Effector memory CD4-positive, alpha-beta T cell (primary cell): ENCODE measurements at places on chromosomes 5 and 9.

GRCh38 chr5:171387345-171387969 lies at the start of gene NPM1:
Gene NPM1, plus strand, starts transcription at chr5:171387849. Its CDS starts 100 bp downstream, at chr5:171387949.
- H3K36me3 ChIP-seq = peaks cover under 1% of the 10 kb centered on the region
- H3K4me1 ChIP-seq = peaks cover 15% of the 10 kb centered on the region
- peak; percentile 96 for DNase-seq
- peak within 1 kb of the TSS; percentile 84 for H3K27ac ChIP-seq
- H3K4me3 ChIP-seq = peak within 1 kb of the TSS; percentile 76

- DNase-seq = no peak
- no peak overlapping the region for H3K4me3 ChIP-seq
- H3K36me3 ChIP-seq = no peaks in the 10 kb centered on the region
- no peak overlapping the region for H3K27ac ChIP-seq
- H3K27me3 ChIP-seq = no peaks in the 10 kb centered on the region
- no peaks in the 10 kb centered on the region for H3K4me1 ChIP-seq
These were observed 98.4 kb upstream of the GNAQ start for GRCh38 chr9:78130004-78130403.

- H3K36me3 ChIP-seq = no peaks in the 10 kb centered on the region
- no peaks in the 10 kb centered on the region for H3K4me1 ChIP-seq
- no peak overlapping the region for H3K4me3 ChIP-seq
- H3K27ac ChIP-seq = no peak overlapping the region
- DNase-seq = no peak
These were observed 31.7 kb upstream of the IRX2 start for GRCh38 chr5:2783223-2783622.

DNA sequence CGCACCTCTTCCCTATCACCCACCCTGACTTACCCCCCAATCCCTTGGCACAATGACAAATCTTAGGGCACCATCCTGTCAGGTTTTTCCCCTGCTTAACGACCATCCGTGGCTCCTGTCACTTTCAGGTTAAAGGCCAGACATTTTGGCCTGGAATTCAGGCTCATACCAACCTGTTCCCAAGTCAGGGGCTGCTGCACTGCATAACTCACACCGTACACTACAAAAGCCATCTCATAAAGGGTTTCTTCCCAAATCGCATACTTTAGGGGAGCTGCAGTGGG lies 7.5 kb upstream of the AKNA start:
- peak overlapping the region; percentile 24 for H3K27ac ChIP-seq
- no peaks in the 10 kb centered on the region for H3K36me3 ChIP-seq
- no peak for DNase-seq
- no peak overlapping the region for H3K4me3 ChIP-seq
- peaks cover 50% of the 10 kb centered on the region for H3K4me1 ChIP-seq
- H3K27me3 ChIP-seq = no peaks in the 10 kb centered on the region

- no peak for DNase-seq
- no peaks in the 10 kb centered on the region for H3K4me1 ChIP-seq
- H3K27me3 ChIP-seq = no peaks in the 10 kb centered on the region
- no peak overlapping the region for H3K27ac ChIP-seq
- H3K36me3 ChIP-seq = peaks cover 89% of the 10 kb centered on the region
These were observed 15.4 kb downstream of the LMAN2 start for GRCh38 chr5:177336112-177336511.
